Activated CD4-positive, alpha-beta T cell treated with anti-CD3 and anti-CD28 coated beads, Interleukin-10, Interleukin-2, amounts not matched to agents 100 ng/mL and 50 ng/mL, durations not matched to agents 16 hours and 8 hours (primary cell): ENCODE measurements at places on chromosomes 1 and 21.

- no peak for DNase-seq
Measured at GRCh38 chr1:6456800-6457466, 9.0 kb downstream of the TNFRSF25 start.

- no peak for DNase-seq
Measured at GRCh38 chr1:171803045-171803444, 21.6 kb downstream of the METTL13 start.

GRCh38 chr1:247760456-247760855 is at the start of gene OR1C1:
Gene OR1C1 (minus strand): TSS chr1:247760556. CDS start chr1:247758406, 2,150 bp downstream.
- DNase-seq = no peak

- DNase-seq = no peak
Measured at GRCh38 chr1:73979684-73980083, 218.3 kb downstream of the LRRIQ3 start.

DNA sequence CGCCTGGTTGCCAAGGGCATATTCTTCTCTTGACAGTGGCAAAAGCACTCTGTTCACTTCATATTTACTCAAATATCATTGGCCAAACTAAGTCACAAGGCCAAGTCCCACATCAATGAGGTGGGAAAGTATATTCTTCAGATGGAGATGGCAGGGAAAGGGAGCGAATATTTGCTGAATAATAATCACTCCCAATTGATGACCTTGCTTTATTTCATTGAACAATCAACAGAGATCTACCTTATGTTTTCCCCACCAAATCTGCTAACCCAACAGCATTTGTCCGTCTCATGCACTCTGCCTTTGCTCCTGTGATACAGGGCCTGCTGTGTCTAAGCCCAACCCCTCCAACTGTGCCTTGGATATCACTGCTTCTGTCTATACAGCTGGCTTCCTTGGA is 45.2 kb upstream of the PCP4 start:
- DNase-seq = no peak

GRCh38 chr1:51044834-51045233 is 57.2 kb upstream of the C1orf185 start:
- no peak for DNase-seq

GRCh38 chr1:18901952-18902522 is 318 bp downstream of the ALDH4A1 start:
- DNase-seq = no peak

DNA sequence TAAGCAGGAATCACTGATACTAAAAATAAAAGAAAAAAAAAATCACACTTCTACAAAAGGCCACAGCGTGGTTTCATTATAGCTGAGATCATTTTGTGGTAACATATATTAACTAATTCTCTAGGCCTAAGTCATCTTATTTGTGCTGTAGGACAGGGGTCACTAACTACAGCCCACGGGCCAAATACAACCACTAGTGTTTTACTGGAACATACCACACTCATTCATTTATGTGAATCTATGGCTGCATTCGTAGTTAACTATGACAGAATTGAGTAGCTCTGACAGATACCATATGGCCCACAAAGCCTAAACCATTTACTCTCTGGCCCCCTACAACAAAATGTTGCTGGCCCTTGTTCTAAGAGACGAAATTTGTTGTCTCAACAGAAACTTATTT is 224.4 kb downstream of the VAV3 start:
- DNase-seq = no peak

GRCh38 chr1:210291786-210292230 is 36.9 kb upstream of the HHAT start:
- no peak for DNase-seq

DNA sequence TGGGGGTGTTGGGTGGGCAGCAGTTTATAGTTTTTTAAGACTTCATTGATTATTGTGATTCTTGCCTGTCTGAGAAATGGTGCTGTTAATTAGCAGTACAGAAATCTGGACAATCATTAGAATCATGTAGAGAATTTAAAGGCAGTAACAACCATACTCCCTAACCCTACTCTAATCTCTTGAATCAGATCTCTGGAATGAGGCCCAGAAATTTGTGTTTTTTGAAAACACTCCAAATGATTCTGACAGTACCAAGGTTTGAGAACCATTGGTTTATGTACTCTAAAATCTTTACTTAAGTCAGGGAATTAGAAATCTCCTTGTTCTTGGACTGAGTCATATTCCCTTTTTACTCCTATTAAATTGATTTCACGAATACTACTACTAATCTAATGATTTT is 24.0 kb downstream of the FNBP1L start:
- no peak for DNase-seq

DNA sequence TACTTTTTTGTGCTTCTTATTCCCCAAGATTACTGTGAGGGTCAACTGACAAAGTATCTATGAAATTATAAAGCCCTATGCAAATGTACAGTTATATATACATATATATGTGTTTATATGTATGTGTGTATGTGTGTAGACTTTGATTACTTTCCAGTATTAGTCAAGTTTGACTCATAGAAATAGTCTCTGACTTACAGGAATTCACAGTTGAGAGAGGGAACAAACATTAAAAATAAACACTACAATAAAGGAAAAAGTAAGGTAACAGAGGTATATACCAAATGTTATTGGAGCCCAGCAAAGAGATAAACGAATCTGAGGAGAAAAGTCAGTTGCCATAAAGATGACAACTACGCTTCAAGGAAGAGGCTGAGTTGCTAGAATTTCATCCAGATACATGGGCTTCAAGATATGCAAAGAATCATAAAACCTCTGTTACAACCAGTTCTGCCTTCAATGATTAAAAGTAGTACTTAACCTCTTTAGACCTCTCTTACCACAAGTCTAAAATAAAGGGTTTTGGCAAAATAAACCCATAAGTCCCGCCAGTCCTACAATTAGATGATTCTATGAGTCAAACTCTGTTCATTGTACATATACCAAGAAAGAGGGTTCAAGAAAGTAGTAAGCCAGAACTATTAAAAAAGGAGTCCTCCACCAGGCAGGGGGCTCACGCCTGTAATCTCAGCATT is 7.2 kb downstream of the IFT25 start:
- DNase-seq = no peak

DNA sequence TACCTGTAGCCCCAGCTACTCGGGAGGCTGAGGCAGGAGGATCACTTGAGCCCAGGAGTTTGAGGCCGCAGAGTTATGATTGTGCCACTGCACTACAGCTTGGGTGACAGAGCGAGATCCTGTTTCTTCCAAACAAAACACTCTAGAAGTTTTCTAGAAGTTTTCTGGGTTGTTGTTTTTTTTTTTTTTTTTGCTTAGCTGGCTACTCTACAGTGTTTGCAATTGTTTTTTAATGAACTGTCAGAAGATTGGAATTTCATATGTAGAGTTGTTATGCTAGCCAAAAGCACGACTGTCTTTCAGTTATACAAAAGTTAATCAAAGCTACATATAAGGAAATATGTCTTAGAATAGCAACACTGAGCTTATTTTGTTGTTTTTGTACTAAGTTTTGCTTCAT is 30.9 kb upstream of the NEXN start:
- no peak for DNase-seq

DNA sequence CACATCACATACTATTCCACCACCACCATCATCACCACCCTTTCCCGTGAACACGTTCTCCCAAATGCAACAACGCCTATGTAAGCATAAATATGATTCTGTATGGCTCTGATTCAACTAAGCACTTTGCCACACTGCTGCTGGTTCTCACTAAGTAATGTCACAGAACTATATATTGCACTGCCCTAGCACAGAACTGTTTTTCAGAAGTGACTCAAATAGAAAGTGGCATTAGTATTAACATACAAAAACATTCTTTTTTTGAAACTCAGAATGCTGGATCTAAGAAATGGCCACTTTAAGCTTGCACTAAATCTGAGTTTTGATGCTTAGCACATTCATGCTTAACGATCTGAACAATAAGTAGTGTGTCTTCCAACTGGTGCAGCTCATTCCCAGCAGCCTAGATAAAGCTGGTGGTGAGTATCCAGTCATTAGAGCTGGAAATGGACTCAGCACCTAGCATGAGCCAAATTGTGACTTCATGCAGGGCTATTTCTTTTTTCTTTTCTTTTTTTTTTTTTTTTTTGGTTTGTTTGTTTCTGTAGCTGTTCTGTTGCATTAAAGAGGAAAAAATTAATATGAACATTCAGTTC is 46.2 kb upstream of the ZC3H11B start:
- peak; percentile 39 for DNase-seq

DNA sequence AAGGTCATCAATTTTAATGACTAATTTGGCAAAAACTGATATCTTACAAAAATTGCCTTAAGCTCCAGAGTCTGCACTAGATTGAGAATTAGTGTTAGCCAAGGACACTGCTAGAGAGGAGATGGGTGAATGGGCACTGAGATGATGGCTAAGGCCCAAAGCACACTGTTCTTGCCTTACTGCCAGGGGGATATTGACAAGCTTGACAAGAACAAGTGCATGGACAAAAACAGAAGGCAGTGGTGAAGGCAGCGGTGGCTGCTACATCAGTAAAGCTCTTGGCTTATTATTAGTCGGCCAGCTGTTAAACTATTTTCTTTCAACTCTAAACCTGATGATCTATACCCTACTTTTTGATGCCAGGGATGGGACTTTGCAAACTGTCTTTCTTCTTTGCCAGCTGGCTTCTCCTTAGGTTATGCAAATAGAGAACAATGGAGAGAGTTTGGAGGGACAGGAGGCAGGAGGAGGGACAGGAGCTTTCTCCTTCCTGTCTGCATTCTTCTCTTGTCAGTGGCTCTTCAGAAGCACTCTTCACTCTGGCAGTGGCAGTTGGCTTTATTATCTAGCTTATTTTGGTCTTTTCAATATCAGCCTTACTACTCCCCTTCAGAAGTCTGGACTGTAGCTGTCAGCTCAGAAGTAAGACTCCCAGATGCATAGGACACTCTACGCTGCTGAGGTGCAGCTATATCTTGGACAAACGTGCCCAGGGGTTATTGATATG is 853.5 kb upstream of the TMPRSS15 start:
- DNase-seq = no peak

DNA sequence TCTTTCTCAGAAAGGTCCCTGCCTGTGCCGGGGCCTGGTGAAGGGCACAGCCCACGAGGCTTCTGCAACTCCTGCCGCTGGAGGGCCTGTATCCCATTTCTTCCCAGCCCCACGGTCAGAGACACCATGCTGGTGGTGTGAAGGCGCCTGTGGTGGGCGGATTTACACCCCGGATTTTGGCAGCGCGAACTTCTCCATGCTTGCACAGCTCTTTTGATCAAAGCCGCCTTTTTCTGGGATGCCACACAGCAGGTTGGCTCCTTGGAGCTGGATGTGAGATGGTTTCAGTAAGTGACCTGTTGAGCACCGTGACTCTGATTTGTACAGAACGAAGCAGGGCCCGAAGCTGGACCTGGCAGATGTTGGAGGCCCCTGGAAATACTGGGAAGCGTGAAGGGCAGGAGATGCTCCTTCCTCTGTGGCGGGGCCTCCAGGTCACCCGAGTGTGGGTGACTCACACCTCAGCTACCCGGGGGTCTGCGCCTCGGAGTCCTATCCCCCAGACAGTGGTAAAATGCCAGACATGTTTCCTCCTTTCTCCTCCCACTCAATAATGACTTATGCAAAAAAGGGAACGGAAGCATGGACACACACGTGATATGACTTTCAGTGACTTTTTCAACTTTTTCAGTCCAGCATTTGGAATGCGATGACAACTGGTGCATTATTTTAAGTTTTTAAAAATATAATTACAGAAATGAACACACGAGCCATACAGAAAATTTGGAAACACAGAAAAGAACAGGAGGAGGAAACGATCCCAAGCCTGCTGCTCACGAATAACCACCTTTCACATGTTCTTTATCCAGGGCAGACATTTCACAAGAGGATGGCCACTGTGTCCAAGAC is 9.0 kb downstream of the UMODL1 start:
- no peak for DNase-seq

DNA sequence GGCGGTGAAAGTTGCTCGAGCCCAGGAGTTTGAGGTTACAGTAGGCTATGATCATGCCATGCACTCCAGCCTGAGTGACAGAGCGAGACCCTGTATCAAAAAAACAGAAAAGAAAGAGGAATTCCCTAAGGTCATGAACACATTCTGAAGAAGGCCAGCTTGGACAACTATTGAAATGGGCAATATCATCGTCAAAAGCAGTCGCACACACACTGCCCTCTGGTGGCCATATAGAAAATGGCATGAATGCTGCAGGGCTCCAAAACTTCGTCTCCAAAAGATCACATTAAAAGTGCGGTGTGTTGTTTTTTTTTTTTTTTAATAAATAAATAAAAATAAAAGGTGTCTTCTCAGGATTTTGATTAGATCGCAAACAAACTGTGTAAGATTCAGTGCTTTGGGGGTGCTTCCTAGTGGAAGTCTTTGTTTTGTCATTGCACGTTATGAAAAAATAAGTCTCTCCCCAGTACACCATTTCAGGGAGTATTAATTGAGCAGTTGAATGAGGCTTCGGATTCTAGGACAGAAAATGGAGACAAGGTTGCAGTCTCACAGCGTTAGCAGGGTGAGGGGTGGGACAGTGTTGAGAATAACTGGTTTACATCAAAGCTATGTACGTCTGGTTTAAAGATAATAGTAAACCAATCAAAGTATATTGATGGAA is 87.5 kb upstream of the FMN2 start:
- peak; percentile 22 for DNase-seq
